ENCODE measurements at places on chromosomes 11 and 22.

- DNase-seq, result no peak
Measured at GRCh38 chr11:106456647-106457046, 379.2 kb downstream of the AASDHPPT start.

DNA sequence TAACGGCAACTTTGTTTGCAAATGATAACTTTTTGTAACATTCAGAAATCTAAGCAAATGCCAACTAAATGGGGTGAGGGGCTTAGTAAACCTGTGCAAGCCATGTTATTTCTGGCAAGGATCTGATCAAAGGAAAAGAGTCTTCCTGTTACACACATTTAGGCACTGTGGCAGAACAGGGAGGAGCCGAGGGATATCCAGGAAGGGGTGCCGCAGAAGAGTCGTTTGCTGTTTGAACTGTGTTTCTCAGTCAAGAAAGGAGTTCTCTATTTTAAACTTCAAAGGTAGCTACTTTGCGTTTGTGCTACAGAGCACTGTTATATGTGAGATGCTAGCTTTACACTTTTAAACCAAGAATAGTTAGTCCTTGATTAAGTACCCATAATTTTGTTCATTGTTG is 175.5 kb downstream of the ETS1 start:
- no peak for DNase-seq

DNA sequence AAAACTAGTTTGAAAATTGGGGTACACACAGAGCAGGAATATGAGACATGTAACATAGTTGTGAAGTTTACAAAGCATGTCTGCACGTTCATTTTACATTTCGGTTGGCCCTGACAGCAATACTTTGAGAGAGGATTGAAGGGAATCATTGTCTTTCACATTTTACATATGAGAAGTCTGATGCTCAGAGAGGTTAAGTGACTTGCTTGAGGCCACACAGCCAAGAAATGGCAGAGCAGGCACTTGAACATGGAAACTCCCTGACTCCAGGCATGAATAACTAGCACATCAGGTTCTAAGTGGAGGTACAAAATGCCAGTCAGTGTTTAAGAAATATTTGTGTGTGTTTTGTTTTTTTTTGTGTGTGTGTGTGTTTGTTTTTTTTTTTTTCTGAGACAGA is 53.6 kb downstream of the APOL3 start:
- no peak for DNase-seq

DNA sequence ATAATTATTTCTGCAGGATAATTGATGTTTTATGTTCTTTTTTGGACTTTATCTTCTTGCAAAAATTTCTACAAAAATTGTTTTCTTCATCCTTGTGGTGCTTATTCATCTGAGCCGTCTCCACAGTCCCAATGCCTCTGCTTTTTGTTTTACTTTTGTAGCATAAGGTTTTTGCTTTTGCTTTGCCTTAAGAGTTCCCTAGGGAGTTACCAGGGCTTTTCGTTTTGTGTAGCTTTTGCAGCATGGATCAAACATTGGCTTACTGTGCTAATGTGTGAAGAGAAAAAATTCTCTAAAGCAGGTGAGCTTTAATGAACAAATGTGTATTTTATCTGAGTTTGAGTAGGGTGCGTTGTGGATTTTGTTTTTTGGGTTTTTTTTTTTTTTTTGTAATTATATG is 11.8 kb downstream of the XBP1 start:
- no peak for DNase-seq

GRCh38 chr11:94043241-94043640 is 22.1 kb downstream of the HEPHL1 start:
- DNase-seq, result no peak

- no peak for DNase-seq
Measured at GRCh38 chr11:79383874-79384273, 57.0 kb downstream of the TENM4 start.

GRCh38 chr22:43436868-43437267 is 25.1 kb downstream of the MPPED1 start:
- no peak for DNase-seq

DNA sequence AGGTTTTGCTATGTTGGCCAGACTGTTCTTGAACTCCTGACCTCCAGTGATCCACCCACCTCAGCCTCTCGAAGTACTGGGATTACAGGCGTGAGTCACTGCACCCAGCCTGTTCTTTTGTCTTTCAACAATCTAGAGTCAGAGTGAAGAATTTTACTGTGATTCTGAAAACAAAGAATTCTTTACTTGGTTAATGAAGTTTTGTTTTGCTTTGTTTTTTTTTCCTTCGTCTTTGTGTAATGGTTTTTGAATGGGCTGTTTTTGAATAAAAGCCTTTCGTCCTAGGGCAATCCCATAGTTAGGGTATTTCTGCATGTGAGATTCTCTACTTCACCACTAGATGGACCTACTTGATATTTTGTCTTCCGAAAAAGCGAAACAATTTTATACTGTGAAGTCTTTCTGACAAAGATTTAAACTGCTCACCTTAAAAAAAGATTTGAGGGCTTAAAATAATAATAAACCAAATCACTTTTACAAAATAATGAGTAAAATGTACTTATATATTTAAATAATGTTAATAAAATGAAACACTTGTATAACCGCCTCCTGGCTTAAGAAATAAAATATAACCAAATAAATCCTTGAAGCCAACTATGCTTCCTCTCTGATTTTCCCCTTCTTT is 43.4 kb upstream of the SC5D start:
- peak; percentile 47 for DNase-seq

- DNase-seq, result no peak
Measured at GRCh38 chr11:12361682-12362081, 15.7 kb upstream of the PARVA start.

GRCh38 chr22:17774206-17774925 is at the start of gene BID:
Gene BID, minus strand, starts transcription at chr22:17774469. Its CDS starts 24,353 bp downstream, at chr22:17750116.
- DNase-seq, result peak; percentile 57

- DNase-seq, result no peak
Measured at GRCh38 chr11:115764176-115764575, 260.0 kb upstream of the CADM1 start.

GRCh38 chr11:75160220-75160757 is 9.4 kb downstream of the SLCO2B1 start:
- DNase-seq, result no peak

DNA sequence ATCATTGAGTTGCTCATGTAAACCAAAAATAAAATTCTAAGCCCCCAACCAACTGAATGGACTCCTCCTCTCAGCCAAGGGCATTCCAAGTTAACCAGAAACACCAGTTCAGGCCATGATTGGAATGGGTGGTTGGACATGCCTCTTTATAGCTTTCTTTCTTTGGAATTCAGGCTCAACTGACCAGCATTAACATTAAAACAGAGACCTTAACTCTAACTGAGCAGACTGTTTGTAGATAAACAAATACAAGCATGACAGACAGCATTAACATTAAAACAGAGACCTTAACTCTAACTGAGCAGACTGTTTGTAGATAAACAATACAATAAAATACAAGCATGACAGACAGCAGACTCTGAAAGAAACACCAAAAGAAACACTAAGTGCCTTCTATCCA is 278.2 kb downstream of the DLG2 start:
- DNase-seq, result no peak

GRCh38 chr22:36391638-36392037 is 3.9 kb upstream of the MYH9 start:
- no peak for DNase-seq

DNA sequence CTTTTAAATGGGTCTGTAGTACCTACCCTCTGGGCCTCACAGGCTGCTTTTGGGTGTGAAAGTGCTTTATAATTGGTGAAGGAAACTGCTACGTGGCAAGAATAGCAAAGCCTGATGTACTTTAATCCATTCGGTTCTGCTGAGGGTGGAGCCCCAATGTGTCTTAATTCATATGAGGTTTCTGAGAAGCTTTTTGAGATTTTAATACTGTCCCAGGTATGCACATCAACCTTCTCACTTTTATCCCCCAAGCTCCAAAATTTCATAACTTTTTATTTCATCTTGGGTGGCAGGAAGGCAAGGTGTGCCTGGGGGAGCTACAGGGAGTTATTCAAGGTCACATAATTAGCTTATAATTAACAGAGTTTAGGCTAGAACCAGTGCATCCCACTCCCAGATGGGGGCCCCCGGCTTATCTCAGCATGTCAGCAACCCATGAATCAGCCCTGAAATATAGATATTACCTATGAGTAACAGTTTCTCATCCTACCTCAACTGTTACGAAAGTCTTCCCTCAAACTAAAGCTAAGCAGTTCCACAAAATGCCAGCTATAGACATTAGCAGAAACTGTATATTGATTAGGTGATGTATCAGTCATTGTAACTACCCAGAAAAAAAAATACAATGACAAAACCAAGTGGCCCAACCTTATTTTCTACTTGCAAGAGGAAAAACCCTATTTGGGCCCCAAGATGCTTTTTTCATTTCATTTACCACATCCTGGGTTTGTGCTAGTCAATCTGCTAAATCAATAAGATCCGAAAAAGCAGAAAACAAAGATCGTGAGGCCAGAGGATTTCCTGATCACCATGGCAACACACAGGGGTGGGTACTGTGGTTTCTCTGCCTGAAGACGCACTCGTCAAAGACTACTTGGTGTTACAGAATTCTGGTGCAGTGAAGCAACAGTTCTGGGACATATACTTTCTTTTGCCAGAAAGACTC is 26.7 kb downstream of the CD44 start:
- DNase-seq, result peak; percentile 97

DNA sequence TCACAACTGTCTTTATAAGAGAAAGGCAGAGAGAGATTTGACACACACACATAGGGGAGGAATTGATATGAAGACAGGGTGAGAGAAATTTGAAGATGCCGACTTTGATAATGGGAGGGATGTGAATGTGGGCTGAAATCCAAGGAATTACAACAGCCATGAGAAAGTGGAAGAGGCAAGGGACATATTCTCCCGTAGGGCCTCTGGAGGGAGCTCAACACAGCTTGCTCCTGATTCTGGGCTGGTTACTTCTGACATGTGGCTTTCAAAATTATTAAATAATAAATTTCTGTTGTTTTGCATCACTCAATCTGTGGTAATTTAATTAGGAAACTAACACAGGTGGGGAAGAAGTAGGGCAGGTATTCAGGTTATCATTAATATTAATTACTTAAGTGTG is 282.9 kb downstream of the LUZP2 start:
- no peak for DNase-seq

DNA sequence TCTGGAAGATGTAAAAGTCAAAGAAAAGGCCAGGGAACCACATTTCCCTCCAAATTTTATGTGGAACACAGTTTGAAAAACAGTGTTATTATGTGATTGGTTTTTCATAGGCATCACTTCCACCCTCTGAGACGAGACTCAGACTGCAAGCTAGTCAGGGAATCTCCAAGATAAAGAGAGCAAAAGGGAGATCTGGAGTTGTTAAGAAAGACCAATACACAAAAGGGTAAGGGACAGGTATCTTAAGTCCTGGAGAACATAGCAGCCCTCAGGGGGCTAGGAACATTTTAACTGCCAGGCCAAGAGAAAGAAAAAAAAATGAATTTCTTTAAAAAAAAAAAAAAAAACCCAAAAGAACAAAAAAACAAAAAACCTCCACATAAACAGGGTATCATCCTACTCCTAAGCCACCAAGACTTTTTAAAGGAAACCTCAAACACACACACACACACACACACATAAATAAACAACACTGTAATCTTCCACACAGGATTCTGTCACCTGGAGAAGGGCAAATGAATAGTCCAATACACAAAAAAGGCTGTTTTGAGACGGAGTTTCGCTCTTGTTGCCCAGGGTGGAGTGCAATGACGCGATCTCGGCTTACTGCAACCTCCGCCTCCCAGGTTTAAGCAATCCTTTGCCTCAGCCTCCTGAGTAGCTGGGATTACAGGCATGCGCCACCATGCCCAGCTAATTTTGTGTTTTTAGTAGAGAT is 44.5 kb downstream of the CELF1 start:
- no peak for DNase-seq

- peak; percentile 61 for DNase-seq
Measured at GRCh38 chr11:44110231-44110679, 14.8 kb downstream of the EXT2 start.

GRCh38 chr11:1547467-1548098 is 24.5 kb downstream of the DUSP8 start:
- no peak for DNase-seq

- no peak for DNase-seq
Measured at GRCh38 chr11:9888938-9889337, 225.1 kb downstream of the SWAP70 start.

DNA sequence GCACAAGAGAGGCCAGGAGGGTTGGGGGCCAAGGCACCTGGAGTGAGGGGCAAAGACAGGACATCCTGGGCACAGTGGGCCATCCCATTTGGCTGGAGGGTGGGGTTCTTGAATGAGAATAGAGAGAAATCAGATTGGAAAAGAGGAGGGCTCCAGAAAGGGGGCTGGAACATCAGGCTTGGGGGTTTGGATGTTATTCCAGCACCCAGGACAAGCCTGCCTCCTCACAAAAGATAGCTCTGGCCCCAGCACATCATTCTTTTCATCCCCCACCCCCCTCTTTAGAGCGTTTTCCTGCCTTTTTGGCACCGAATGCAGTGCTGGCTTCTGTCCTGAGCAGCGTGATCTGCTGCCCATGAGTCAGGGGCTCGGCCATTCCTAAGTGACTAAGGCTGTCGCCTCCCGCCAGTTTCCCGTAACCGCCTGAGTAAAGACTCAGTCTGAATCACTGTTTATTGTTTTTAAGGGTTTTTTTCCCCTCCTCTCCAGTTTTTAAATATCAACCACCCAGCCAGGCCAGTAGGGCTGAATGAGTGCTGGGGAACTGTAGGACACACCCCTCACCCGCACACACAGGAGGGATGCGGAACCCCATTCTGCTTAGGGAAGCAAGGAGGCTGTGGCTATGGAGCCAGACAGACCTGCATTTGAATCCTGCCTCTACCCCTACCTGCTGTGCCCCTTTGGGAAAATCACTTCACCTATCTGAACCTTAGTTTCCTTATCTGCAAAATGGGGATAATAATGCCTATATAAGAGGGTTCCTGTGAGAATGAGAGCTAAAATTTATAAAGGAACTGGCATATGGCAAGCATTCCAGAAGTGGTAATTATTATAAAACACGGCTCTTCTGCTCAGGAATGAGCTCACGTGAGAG is 32.4 kb upstream of the NAV2 start:
- no peak for DNase-seq

DNA sequence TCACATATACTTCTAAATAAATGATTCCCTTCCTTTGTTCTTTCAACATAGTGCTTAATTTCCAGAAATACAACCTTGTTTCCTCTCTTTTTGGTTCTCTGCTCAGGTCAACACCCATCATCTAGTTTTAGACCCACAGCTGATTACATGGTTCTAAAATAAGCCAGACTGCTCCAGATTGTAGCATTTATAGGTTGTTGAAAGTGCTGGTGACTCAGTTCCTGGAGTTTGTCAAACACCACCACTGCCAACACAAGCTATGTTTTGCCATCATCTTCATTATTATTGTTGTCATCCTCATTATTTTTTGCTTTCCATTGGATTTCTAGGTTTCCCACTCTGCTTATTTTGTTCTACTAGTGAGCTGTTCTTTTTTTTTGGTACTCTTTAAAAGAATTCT is 22.3 kb upstream of the MMP20 start:
- DNase-seq, result no peak

DNA sequence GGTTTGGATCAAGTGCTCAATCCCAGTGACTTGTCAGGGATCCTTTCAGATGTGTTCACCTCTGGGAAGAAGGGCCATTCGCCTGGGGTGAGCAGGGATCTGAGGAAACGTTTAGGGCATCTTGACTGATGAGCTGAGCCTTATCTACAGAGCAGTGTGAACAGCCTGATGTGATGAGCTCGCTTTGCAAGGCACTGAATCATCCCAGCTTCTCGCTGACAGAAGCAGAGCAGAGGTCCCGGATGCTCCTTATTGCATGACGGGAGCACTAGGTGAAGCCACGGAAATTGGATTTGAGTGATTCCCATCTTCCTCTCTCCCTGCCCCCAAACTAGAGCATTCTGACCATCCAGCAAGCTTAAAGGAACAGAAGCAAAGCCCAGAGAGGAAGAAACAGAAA is 46.5 kb downstream of the SEZ6L start:
- DNase-seq, result no peak
